ENCODE measurements at places on chromosomes 1 and 21.

DNA sequence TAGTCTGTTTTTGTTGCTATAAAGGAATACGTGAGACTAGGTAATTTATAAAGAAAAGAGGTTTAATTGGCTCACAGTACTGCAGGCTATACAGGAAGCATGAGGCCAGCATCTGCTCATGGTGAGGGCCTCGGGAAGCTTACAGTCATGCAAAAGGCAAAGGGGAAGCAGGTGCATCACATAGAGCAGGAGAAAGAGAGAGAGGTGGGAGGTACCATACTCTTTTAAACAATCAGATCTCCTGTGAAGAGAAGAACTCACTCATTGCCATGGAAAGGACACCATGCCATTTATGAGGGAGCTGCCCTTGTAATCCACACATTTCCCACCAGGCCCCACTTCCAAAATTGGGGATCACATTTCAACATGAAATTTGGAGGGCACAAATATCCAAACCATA is 12.7 kb downstream of the PPP1R12B start:
- DNase-seq: no peak

DNA sequence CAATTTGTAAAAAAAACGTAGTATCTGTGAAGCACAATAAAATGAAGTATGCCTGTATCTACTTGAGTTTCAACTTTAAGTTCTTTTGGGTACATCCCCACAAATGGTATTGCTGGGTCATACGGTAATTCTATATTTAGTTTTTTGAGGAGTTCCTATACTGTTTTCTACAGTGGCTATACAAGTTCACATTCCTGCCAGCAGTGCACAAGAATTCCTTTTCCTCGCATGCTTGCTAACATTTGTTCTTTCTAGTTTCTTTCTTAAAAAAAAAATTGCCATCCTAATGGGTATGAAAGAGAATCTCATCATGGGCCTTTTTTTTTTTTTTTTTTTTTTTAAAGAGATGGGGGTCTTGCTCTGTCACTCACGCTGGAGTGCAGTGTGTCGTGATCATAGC is 41.9 kb downstream of the UCK2 start:
- DNase-seq: no peak

DNA sequence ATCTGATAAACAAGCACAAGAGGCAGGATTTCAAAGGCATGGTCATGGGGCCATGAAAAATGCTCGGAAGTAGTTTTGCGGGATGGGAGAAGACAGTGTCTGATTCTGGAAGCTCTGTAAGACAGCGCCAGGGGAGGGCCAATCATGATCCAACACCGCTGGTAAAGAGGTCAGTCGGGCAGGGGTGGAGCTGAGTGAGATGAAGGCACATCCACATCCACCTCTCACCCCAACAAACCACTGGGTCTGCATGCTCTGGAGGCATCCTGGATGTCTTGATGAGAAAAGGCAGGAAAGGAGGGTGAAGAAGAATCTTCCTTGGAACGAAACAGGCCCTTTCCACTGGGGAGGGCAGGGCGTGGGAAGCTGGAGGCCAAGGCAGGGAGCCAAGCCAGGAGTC is 288.3 kb downstream of the PCP4 start:
- DNase-seq: no peak

DNA sequence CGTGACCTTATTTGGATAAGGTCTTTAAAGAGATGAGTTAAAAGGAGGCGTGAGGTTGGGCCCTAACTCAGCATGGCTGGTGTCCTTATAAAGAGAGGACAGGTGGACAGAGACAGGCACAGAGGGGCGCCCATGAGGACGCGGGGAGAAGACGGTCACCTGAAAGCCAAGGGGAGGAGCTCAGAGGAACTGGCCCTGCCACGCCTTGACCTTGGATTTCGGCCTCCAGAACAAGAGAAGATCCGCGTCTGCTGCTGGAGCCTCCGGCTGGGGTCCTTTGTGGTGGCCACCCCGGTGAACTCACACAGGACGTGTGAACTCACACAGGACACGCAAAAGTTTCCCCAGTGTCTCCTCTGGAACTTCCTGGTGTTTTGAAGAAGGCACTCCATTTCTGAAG is 122.7 kb downstream of the SIK1 start:
- DNase-seq: no peak

DNA sequence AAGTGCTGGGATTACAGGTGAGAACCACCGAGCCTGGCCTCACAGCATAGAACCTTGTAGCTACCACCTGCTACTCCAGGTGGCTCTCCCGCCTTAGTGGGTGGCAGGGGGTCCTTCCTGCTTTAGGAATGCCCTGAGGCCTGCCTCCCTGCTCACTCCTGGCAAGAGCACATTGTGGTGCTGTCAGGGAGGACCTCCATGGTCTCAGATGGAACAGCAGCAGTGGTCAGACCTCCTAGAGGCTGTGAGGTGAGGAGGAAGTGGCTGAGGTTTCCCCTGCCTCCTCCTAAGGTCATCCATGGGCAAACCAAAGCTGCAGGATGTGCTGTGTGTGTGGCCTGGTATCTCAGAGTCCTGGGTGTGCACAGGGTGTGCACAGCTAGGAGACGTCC is 6.7 kb downstream of the SOX13 start:
- DNase-seq: peak; percentile 40

- no peak for DNase-seq
These were observed 113.9 kb upstream of the BACE2 start for GRCh38 chr21:41054018-41054578.

- no peak for DNase-seq
These were observed 23.3 kb downstream of the STUM start for GRCh38 chr1:226571893-226572292.

DNA sequence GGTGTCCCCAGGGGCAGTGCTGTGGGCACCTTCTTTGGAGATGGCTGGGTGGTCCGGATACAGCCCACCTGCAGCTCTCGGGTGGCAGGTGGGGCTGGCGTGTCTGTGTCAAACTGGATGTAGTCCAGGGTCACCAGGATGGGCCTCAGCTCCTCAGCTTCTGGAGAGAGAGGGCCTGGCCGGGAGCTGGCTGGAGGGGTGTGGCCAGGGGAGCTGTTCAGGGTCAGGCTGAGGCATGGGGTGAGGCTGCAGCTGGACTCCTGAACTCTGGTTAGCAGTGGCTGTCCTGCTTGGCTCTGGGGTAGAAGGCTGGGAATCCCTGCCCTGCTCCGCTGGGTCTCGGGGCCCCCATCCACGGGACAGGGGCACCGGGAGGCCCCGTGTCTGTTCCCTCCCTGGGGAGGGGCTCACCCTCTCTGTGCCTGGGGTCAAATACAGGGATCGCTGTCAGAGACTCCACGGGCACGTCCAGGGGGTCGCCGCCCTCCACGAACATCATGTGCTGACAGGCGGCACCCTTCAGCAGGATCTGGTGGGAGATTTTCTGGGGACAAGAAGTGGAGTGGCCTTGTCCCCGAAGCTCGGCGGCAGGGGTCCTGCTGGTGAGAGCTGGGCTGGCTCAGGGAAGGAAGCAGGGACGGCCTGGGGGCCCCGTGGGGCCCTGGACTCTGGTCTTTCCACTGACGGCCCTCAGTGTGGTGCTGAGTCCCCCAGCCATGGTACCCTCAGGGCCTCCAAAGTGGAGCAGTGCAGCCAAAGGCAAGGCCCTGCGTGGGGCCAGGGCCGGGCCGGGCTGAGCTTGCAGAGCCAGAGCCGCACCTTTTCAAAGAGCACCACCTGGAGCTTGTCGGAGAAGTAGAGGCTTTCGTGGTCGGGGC is 4.1 kb upstream of the TMEM52 start:
- no peak for DNase-seq

GRCh38 chr1:119767486-119767885 is 1.2 kb downstream of the HMGCS2 start:
- DNase-seq: no peak

- DNase-seq: peak; percentile 85
These were observed 52.0 kb downstream of the LAMC2 start for GRCh38 chr1:183238071-183238470.

- no peak for DNase-seq
These were observed 172.3 kb downstream of the TGFB2 start for GRCh38 chr1:218517459-218517858.

GRCh38 chr1:179237222-179237621 is 7.7 kb upstream of the ABL2 start:
- no peak for DNase-seq

- DNase-seq: no peak
These were observed 29.0 kb downstream of the METTL18 start for GRCh38 chr1:169765580-169766331.

DNA sequence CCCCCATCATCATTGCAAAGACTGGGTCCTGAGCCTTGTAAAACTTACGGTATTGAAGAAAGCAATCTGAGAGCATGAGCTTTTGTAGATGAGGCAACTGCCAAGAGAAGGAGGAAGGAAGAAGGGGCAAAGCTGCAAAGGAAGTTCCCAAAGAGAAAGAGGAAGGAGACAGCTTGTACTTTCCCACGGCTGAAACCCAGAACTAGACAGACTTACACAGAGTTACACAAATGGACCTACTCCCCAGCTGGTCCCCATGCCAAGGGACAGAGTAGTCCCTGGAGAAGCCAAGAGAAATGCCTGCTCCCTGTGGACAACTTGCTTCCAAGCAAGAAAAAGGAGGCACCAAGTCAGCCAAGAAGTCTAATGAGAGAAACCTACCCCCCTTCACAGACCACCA is 22.6 kb downstream of the SLC5A9 start:
- no peak for DNase-seq

- no peak for DNase-seq
These were observed 1.1 kb upstream of the SLC27A3 start for GRCh38 chr1:153774026-153774595.

- no peak for DNase-seq
These were observed 83.2 kb upstream of the PBX1 start for GRCh38 chr1:164475834-164476233.

DNA sequence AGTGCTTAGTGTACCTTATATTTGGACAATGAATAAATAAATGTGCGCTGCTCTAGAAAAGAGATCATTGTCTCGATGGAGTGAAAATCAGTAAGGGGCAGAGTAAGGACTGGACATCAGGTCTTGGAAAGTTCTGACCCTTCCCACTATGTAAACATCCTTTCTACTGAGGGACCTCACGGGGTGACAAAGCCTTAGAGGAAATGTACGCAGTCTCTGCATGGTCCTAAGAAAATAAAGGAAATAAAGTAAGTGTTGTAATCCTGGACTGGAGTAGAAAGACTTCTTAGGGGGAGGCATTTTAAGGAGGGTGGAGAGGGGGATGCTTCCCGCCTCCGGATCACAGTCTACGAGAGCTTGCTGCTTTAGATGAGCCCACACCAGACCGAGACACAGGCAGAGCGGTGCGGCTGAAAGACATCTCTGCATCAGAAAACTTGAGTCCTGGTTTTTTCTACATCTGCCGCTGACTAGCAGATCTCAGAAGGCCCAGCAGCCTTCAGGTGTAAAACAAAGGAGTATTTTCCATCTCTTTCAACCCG is 22.3 kb upstream of the GPR137B start:
- DNase-seq: no peak

GRCh38 chr1:89332461-89332860 is 31.4 kb upstream of the GBP6 start:
- no peak for DNase-seq

DNA sequence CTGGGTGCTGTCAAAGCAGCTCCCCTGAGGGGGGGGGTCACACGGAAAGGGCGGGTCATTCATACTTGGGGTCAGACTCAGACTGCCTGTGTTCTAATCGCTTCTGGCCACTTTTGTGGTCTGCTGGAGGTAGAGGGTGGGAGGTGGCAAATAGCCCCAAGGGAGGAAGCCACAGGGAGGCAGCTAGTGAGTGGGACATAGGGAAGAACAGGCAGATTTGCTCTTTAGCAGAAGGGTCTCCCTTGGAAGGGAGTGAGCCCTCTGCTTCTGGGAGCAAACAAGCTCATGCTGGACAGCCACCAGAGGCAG is 24.5 kb downstream of the ACOT11 start:
- no peak for DNase-seq

All from amniotic epithelial cell (primary cell).